ENCODE measurements at places on chromosomes 3 and 15. TPM values are rescaled to one million over a fixed set of nuclear protein-coding genes. Genes with fewer than 3 reads are reported as not detected.

DNA sequence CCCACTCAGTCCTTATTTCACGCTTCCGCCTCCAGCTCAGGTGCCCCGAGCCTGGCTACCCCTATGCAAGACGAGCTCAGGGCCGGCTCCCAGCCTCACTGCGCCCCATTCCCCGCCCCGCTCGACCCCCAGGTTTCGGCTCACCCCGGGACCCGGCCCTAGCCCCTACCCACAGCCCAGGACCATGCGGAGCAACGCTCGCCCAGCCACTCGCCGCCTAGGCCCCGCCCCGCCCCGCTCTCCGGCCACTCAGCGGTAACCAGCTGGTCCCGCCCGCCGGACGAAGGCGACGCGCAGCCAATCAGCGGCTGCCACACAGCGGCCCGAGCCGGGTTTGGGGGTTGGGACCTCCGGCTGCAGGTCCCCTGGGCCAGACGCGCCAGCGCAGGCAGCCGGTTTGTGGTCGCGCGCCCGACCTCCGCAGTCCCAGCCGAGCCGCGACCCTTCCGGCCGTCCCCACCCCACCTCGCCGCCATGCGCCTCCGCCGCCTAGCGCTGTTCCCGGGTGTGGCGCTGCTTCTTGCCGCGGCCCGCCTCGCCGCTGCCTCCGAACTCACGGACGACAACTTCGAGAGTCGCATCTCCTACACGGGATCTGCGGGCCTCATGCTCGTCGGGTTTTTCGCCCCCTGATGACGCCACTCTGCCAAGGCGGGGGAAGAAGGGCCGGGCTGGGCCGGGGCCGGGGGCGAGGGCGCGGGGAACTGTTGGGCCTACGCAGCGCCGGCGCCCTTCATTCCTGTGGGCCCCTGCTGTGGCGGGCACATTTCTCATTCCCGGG is at the start of gene CATSPER2:
CATSPER2 (minus strand) TSS at position 196 of the 781 bp plus-strand sequence. CDS start 783 bp downstream, outside the sequence.
- no peak for DNase-seq

- DNase-seq, result peak; percentile 9
These were observed 483.6 kb downstream of the ERC2 start for GRCh38 chr3:55984626-55985025.

DNA sequence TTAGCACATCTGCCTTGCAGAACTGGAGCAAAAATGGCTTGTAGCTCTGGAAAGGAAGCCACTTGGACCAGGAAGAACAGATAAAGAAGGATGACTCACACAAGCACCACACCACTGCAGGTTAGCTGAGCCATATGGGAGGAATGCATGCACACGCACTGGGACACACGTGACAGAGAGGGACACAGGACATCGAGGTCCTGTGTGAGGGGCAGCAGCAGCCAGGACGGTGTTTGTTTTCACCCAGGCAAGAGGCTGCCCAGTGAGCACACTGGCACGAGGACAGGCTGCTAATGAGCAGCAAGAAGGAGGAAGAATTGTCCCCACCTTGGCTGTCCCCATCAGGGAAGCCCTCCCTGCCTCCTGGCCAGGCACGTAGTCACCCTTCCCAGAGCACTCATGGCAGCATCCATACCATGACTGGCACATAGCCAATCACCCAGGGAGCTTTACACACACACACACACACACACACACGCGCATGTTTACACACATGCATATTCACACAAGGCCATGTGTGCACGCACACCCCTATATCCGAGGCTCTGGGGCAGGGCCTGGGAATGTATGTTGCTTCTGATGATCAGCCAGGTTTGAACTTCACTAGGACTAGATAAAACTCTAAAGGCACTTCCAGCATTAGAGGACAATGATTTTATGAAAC is 24.0 kb upstream of the SPTBN5 start:
- DNase-seq, result peak; percentile 47

- no peak for DNase-seq
These were observed 1.7 kb downstream of the ZMAT3 start for GRCh38 chr3:179069762-179070390.

Gene HTR3E
- total RNA-seq, result not detected

DNA sequence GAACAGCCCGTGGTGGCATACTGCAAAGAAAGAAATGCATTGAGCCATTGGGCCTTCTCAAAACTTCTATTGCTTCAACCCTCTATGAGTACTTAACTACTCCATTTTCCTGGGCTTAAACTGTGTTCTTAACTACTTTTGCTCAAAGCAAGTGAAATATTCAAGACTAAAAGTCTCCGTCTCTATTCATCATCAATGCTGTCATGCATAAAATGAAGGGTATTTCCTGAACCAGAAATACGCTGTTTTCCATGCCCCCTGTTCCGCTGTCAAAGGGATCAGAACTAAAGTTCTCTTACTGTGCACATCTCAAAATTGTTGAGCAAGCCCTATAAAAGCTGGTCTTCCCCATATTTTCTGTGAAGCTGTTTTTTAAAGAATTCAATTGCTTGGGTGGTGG is 20.3 kb downstream of the SIAH2 start:
- DNase-seq, result no peak

Gene KIF7
- total RNA-seq, result 14.3 TPM

DNA sequence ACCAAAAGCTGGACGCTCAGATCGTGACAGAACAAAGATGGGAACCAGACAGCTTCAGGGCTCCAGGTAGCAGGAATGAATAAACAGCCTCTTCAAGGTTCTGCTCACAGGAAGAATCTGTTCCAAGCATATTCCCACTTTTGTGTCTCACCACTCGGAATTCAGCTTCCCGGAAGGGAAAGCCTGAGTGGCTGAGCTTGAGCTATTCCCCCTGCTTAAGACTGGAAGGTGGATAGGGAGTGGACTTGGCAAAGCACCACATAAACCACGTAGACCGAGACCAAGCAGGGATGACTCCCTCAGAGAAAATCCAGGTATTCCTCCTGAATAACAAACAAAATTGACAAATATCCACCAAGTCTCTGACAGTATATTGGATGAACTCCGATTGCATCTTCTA is 180.2 kb upstream of the NR2F2 start:
- no peak for DNase-seq

DNA sequence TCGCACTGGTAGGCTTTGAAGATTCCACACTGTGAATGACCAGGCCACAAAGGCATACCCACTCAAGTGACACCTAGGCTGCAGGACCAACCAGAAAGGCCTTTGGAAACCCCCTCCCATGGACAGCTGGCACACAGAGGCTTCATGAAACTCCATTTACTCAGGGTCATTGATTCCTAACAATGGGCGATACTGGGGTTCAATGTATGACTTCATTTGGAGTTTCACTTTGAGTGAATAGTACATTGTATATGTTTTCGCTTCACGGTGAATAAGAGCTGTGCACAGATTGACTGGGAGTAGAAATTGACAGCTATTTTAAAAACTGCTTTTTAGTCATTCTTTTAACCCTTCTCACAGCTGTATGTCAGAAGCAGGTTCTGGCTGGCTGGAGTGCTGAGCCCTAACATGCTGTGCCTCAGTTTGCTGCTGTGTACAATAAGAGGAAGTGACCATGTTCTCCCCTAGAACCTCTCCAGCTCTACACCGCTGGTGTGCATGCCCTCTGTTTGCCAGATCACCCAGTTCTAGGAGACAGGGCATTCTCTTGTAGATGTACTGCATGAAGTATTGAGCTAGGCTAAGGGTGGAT is 15.4 kb upstream of the CX3CR1 start:
- DNase-seq, result no peak

DNA sequence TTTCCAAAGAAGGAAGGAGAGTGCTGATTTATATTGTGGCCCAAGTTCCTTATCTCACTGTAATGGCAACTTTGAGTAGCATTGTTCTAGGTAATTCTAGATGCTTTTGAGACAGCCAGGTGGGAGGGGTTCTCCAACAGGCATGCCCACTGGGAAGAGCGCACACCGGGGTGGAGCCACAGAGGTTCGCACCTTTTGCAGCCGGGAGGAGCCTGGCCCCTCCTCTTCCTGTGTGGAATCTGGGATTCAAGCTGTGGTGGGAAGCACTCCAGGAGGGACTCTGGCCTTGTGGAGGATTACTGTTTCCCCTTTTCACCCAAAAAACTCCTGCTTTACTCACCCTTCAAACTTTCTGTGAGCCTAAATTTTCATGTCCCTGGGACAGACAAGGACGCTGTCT is 53.1 kb downstream of the CFAP20DC start:
- no peak for DNase-seq

Gene GRK7
- not detected for total RNA-seq

DNA sequence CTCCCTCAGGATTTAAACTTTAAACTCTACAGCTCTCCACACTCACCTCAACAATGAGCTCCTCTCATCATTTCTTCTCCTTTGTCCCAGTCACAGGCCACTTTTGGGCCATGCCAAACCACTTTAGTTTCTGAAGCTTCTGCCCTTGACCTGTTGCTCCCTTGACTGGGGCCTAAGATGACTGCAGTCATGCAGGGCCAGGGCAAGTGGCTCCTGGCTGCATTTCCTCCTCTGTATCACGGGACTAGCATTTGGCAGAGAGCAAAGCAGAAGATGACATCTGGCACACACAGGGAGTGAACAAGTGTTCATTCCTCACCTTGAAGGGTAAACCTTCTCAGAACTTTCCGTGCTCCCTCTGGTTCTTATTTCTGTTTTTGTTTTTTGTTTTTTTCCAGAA is 136.9 kb downstream of the PDE8A start:
- peak; percentile 9 for DNase-seq

- no peak for DNase-seq
These were observed 68.1 kb downstream of the EPHB3 start for GRCh38 chr3:184629555-184630160.

Gene GOLGA6D
- total RNA-seq, result not detected

GRCh38 chr3:114829783-114830182 is 317.3 kb downstream of the ZBTB20 start:
- DNase-seq, result no peak

- DNase-seq, result peak; percentile 28
These were observed 20.4 kb upstream of the NFKBIZ start for GRCh38 chr3:101828691-101829436.

Gene MB21D2
- 18.0 TPM for total RNA-seq

- DNase-seq, result no peak
These were observed 83.8 kb downstream of the PLOD2 start for GRCh38 chr3:146077181-146077580.

- DNase-seq, result peak; percentile 5
These were observed 22.8 kb upstream of the NOX5 start for GRCh38 chr15:68991723-68992122.

Gene SPATA12
- total RNA-seq, result not detected

- no peak for DNase-seq
These were observed 8.3 kb upstream of the CHRM5 start for GRCh38 chr15:33959844-33960548.

- peak; percentile 93 for DNase-seq
These were observed 53.1 kb downstream of the TGFBR2 start for GRCh38 chr3:30659270-30660130.

All from SJSA1 (cell line).